Left kidney (tissue), 8 donors: ENCODE measurements at places on chromosomes 3 and 15. TPM values are rescaled to one million over a fixed set of nuclear protein-coding genes. Genes with fewer than 3 reads are reported as not detected.

GRCh38 chr15:33150431-33150941 lies 44.0 kb downstream of the FMN1 start:
- DNase-seq = no peak

Gene AQR
- polyA plus RNA-seq = 50.3 TPM

GRCh38 chr15:66679657-66680108 lies 22.4 kb upstream of the SMAD6 start:
- no peak for DNase-seq

- peak; percentile 43 for DNase-seq
These were observed 898.2 kb downstream of the MCTP2 start for GRCh38 chr15:95129574-95129973.

DNA sequence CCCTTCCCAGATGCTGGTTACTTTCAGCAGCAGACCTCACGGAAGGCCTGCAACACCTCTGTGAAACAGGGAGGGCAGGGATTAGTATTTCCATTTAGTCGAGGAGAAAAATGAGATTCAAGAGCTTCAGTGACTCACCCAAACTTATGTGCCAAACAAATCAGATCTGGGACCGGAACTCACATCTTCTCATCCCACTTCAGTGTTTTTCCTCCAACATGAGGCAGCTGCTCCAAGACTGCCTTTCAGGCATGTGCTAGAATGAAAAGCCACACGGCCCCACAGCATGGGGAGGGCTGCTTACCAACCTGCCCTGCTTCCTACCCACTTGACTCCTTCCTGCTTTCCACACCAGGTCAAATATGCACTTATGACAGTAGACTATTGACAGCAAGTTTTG lies 129.4 kb upstream of the SLC24A5 start:
- DNase-seq = no peak

- DNase-seq = no peak
These were observed 33.2 kb upstream of the ZFAND6 start for GRCh38 chr15:80026310-80026709.

DNA sequence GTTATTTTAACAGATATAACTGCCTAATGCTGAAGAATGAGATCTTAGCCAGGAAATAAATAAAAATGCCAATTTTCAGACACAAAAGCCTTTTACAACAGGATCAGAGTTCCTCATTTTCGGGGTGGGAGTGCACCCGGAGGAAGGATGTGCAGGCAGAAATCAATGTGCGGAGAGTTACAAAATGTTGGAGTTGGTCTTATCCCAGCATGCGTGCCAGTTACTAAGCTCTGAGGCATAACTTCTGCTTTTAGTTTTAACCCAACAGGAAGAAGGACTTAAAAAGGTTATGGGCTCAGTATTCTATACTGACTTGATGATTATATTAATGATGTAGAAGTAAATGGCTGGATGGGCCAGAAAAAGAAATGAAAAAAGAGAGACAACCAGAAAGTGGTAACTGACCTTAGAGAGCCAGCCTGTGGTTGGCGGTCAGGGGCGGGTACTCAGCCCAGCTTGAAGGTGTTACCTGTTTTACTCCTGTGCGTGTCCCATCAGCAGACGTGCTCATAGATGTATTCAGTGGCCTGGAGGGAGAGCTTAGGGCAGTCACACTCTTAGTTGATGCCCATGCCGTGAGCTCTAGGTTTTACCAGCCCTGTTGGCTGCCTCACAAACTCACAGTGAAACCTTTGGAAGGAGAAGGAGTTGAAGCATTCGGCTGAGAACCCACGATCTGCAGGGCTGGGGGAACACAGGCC lies 164.7 kb downstream of the SV2B start:
- DNase-seq = no peak

Gene RBPMS2
- polyA plus RNA-seq = 12.6 TPM

- DNase-seq = no peak
These were observed 17.1 kb downstream of the CCDC13 start for GRCh38 chr3:42755681-42756578.

- no peak for DNase-seq
These were observed 87.3 kb upstream of the SNTN start for GRCh38 chr3:63565220-63565619.

DNA sequence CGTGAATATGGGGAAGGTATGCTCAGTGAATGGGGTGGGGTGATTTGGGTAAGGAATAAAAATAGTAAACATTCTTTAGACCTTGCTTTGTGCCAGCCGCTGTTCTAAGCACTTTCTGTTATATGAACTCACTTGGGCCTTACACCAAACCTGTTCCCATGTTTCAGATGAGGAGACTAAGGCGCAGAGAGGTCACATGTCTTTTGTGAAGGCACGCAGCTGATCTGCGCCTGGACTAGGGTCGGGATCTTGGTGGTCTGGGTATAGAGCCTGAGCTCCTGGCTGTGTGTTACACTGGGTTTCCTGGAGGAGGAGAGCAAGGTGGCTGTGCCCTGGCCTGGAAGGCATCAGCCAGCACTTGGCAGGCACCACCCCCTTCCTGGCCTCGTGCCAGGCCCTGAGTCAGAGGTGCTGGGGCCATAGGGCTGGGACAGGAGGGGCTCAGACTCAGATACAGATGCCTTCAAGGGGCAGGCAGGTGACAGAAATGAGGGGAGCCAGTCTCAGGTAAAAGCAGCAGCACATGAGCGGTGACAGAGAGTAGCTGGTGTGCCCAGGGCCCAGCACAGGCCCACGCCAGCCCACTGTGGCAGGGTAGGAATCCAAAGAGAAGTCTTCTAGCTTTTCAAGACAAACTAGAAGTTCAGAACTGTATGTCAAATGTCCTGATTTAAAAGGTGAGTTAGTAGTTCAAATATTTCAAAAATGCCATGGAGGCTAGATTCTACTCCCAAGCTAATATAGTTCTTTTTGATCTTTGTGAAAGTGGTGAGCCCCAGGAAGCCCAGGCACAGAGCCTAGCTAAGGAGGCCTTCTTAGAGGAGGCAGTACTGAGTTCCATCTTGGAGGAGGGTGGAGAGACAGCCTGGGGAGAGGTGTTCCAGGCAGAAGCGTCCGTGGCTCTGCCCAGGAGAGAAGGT lies 83.1 kb downstream of the DNAJB8 start:
- DNase-seq = no peak

- no peak for DNase-seq
These were observed 14.4 kb downstream of the GK5 start for GRCh38 chr3:142211034-142211433.

Gene ILDR1
- polyA plus RNA-seq = 7.4 TPM

Gene SOX14
- polyA plus RNA-seq = not detected

DNA sequence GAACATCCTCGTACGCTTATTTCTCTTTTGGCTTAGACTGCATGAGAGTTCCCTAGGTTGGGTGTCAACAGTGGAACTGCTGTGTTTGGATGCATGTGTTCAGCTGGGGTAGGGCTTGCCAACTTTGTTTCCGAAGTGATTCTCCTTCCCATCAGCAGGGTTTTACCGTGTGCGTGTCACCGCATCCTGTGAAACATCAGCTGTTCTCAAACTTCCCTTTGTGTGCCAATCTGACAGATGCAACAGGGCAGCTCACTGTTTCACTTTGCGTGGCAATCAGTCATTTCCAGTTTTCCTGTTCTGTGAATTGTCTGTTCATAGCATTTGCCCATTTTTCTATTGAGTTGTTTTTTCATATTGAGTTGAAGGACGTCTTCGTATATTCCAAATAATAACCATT lies 218.8 kb downstream of the VPS13C start:
- no peak for DNase-seq

DNA sequence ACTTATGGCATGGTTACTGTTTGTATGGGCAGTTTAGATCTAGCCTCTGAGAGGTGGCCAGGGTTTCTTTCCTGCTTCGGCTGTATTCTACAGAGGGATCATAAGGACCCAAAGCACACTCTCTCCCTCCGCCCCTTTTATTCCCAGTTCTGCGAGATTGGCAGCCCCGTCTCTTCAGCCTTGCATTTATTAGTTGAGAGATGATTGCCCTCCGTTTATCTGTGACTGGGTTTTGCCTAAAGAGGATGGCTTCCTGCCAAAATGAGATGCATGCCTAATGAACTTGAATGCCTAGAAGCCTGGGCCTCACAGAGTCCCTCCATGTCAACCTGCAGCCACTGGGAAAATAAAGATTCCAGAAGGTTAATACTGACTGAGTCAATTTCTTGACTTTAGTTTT lies 97.1 kb upstream of the CHL1 start:
- DNase-seq = no peak

DNA sequence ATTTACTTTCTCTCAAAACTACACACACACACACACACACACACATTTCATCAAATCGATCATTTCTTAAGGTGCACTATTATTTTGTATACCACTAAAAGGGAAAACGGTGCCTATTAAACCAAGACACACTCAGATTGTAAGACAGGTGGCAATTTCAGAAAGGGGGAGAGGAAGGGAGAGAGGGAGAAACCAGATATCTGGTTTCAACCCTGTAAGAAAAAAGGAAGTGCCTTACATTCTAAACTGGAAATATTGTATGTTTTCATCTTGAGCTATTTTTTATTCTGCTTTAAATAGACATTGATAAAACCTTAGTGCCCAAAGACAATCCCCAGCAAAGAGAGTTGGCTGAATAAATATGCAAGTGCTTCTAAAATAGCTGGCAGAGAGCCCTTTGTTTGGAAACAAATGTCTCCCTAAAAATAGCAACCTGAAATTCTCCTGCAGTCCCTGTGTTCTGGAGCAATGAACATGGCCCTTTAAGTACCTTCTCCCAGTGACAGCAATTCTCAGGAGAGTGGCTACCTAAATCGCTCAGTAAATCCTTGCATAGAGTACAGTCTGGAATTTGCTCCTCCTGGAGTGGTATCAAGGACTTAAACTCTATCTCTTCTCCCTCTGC lies 85.7 kb downstream of the RARB start:
- DNase-seq = no peak

DNA sequence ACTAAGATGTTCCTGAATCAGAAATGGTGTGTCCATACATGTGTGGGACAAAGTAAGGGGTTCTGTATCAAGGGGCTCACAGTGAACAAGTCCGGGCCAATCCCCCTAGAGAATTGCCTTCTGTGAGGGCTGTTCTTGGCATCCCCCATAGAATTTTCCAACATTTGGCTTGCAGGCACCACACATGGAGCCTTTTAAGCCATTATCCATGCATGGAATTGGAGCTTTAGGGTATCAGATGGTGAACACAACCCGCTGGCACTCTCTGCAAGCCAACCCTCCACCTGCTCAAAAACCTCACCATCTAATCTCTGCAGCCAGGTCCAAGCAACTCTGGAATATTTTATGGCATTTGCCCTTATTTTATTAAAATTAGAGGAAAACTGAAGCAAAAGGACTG lies 278.7 kb downstream of the ERC2 start:
- DNase-seq = no peak

Gene EPHA6
- 1.2 TPM for polyA plus RNA-seq

Gene PRRT3
- polyA plus RNA-seq = 4.4 TPM

Gene MYL3
- 20.1 TPM for polyA plus RNA-seq

DNA sequence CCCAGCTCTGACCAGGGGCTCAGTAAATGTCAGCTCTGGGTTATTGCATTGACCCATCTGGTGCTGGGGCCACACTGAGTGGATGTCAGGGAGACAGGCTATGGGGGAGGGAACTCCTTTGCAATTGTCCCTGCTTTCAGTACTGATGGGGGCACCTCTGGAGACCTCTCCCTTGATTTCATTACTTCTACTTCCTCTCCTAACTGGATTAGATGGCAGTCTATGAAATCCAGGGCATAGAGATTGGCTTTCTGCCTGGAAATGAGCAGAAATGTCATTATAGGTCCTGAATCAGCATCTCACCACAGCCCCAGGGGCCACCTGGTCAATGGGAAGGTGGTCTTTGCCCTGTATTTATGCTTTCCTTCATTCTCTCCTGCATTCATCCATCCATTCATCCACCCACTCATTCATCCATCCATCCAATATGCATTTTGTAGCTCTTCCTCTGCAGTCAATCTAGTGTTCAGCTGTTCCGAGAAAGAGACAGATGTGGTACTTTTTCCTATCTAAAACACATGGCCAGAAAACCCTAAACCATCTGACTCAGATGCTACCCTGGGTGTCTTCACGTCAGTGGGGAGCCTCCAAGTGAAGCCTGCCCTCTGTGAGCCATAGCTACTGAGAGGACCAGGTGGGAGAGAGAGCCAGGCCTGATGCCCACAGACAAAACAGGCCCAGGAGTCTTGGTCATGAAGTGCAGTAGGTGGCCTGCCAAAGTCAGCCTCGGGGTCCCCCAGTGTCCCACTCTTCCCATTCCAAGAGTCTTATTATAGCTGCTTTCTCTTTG lies 57.1 kb downstream of the CCDC33 start:
- DNase-seq = no peak

Gene RLBP1
- not detected for polyA plus RNA-seq

Gene TMEM202
- not detected for polyA plus RNA-seq

Gene CPLX3
- polyA plus RNA-seq = not detected

- DNase-seq = no peak
These were observed 188.4 kb downstream of the RAP2B start for GRCh38 chr3:153350420-153350819.

Gene WNT5A
- 42.5 TPM for polyA plus RNA-seq

Gene AADACL2
- polyA plus RNA-seq = not detected
